ENCODE measurements at places on chromosomes 1 and 21. TPM values are rescaled to one million over a fixed set of nuclear protein-coding genes. Genes with fewer than 3 reads are reported as not detected.

Gene CFHR4
- not detected for total RNA-seq

Gene SLAMF6
- not detected for total RNA-seq

Gene CD5L
- total RNA-seq, result not detected

Gene WDR26
- 42.0 TPM for total RNA-seq

Gene APCS
- total RNA-seq, result not detected

DNA sequence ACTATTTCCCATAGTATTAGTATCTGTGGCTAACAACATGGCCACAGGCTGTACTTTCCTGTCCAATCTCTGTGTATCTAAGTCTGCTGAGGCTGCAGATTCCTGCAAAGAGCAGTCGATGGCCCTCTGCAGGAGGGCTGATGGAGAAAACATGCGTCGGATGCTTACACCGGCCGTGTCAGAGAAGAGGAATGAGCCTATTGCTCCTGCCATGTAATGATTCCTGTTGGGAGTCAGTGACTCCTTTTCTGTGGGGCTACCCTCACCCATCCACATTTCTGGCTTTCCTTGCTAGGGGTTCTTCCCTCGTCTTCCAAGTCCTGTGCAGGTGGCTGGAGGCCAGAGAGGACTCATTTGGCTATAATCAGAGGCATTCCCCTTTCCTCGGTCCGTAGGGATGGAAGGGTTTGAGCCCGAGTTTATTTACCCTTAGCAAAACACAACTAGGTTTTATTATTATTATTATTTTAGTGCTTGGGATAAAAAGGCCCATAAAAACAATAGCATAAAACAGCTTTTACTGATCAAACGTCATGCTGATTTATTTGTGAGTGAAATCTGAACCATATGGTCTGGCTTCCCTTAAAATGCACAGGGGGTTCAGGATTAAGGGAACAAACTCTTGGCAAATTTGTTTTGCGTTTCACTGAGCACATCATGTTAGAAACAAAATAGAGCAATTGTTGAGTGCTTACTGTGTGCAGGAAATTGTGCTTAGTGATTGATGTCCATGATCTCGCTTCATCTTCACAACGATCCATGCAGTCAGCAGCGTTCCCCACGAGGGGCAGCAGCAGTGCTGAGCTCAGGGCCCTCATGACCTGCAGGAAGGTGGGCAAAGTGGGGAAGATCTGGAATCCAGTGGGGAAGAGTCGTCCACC is 70.8 kb downstream of the KIF26B start:
- peaks cover 3% of the 10 kb centered on the region for H3K36me3 ChIP-seq
- peak; percentile 36 for DNase-seq
- H3K27ac ChIP-seq, result peak overlapping the region; percentile 70
- no peak overlapping the region for H3K4me3 ChIP-seq

- no peaks in the 10 kb centered on the region for H3K27me3 ChIP-seq
- H3K36me3 ChIP-seq, result no peaks in the 10 kb centered on the region
- no peak for DNase-seq
- no peak overlapping the region for H3K4me3 ChIP-seq
- H3K27ac ChIP-seq, result no peak overlapping the region
Measured at GRCh38 chr1:38392861-38393260, 346.3 kb upstream of the POU3F1 start.

- H3K4me3 ChIP-seq, result no peak overlapping the region
- no peak overlapping the region for H3K27ac ChIP-seq
- H3K4me1 ChIP-seq, result peaks cover 12% of the 10 kb centered on the region
- H3K27me3 ChIP-seq, result no peaks in the 10 kb centered on the region
- H3K36me3 ChIP-seq, result no peaks in the 10 kb centered on the region
- DNase-seq, result no peak
Measured at GRCh38 chr1:44276901-44277300, 63.6 kb downstream of the DMAP1 start.

- no peak for DNase-seq
- H3K27ac ChIP-seq, result no peak overlapping the region
- no peak overlapping the region for H3K4me3 ChIP-seq
- H3K4me1 ChIP-seq, result no peaks in the 10 kb centered on the region
- no peaks in the 10 kb centered on the region for H3K36me3 ChIP-seq
Measured at GRCh38 chr1:35873243-35873750, 9.7 kb upstream of the AGO1 start.

GRCh38 chr1:207844371-207844770 is 66.6 kb downstream of the CD34 start:
- H3K27ac ChIP-seq, result no peak overlapping the region
- H3K27me3 ChIP-seq, result no peaks in the 10 kb centered on the region
- no peaks in the 10 kb centered on the region for H3K36me3 ChIP-seq
- H3K4me1 ChIP-seq, result no peaks in the 10 kb centered on the region

DNA sequence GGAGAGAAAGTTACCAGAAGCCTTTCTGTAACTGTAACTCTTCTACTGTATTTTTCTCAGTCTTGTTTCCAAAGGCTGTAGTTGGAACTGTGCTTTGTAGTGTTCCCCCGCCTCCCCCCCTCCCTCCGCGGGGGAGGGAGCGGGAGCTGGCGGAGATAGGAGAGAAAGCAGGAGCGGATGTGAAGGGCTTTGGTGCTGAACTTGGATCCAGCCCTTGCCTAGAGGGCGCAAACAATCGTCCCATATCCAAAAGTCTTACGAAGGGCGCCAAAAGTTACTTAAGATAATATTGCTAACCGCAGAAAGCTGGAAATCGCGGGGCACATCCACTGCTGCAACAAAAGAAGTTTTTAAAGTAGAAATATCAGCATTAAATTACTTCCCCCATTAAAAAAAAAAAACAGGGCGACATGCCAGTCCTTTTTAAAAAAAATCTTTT is 2.4 kb upstream of the NFIA start:
- H3K27ac ChIP-seq, result peak overlapping the region; percentile 46
- DNase-seq, result peak; percentile 86
- peaks cover 45% of the 10 kb centered on the region for H3K4me1 ChIP-seq
- peak overlapping the region; percentile 95 for H3K4me3 ChIP-seq
- H3K36me3 ChIP-seq, result no peaks in the 10 kb centered on the region

GRCh38 chr1:204420039-204421004 is 8.7 kb upstream of the PPP1R15B start:
- peaks cover 3% of the 10 kb centered on the region for H3K36me3 ChIP-seq
- peaks cover 17% of the 10 kb centered on the region for H3K4me1 ChIP-seq
- H3K4me3 ChIP-seq, result no peak overlapping the region

- H3K27me3 ChIP-seq, result no peaks in the 10 kb centered on the region
- H3K36me3 ChIP-seq, result no peaks in the 10 kb centered on the region
- no peak for DNase-seq
- H3K27ac ChIP-seq, result no peak overlapping the region
Measured at GRCh38 chr1:160578175-160578524, 1.1 kb downstream of the CD84 start.

GRCh38 chr1:93969371-93969770 is 60.1 kb upstream of the GCLM start:
- no peaks in the 10 kb centered on the region for H3K36me3 ChIP-seq
- no peak for DNase-seq
- no peaks in the 10 kb centered on the region for H3K4me1 ChIP-seq
- no peaks in the 10 kb centered on the region for H3K27me3 ChIP-seq

GRCh38 chr1:232335261-232335660 is 294.7 kb downstream of the SIPA1L2 start:
- peaks cover 25% of the 10 kb centered on the region for H3K4me1 ChIP-seq
- H3K36me3 ChIP-seq, result no peaks in the 10 kb centered on the region
- no peak for DNase-seq
- no peak overlapping the region for H3K4me3 ChIP-seq
- H3K27me3 ChIP-seq, result no peaks in the 10 kb centered on the region

GRCh38 chr1:234605983-234606783 is 3.8 kb downstream of the IRF2BP2 start:
- peak overlapping the region; percentile 98 for H3K27ac ChIP-seq
- peaks cover 26% of the 10 kb centered on the region for H3K4me1 ChIP-seq
- no peaks in the 10 kb centered on the region for H3K27me3 ChIP-seq
- H3K4me3 ChIP-seq, result peak overlapping the region; percentile 95
- DNase-seq, result no peak

DNA sequence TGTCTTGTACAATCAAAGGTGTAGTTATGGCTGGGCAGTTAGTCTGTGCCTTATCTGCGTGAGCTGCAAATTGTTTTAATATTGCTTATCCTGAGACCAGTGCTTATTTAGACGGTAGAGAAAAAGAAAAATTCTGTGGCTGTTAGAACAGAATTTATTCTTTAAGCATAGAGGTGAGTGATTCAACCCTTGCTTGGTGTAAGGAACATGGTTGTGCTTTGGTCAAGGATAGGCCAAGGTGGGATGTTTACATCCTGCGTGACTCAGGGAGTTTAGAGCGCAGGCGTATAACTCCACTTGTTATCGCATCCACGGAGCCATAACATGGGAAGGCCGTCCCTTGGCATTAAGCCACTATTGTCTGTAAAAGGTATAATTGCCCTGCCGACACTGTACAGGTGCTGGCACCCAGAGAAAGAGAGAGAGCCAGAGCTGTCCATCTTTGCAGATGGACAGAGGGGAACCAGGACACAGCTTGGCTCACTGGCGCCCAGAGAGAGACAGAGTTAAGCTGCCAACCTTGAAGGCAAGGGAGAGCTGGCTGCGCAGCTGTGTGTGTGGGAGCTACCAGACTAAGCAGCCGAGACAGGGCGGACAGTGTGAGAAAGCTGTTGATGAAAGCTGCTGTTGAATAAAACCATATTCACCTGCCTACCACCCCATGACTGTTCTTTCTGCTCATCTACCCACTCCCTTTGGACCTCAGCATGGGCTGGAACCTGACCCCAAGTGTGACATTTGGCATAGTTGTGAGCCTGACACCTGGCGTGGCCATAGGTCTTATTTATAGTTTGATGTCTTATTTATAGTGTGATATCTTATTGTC is 200.4 kb downstream of the DYRK1A start:
- H3K27me3 ChIP-seq, result no peaks in the 10 kb centered on the region
- no peak overlapping the region for H3K4me3 ChIP-seq
- H3K36me3 ChIP-seq, result no peaks in the 10 kb centered on the region
- peaks cover 6% of the 10 kb centered on the region for H3K4me1 ChIP-seq
- peak; percentile 55 for DNase-seq

DNA sequence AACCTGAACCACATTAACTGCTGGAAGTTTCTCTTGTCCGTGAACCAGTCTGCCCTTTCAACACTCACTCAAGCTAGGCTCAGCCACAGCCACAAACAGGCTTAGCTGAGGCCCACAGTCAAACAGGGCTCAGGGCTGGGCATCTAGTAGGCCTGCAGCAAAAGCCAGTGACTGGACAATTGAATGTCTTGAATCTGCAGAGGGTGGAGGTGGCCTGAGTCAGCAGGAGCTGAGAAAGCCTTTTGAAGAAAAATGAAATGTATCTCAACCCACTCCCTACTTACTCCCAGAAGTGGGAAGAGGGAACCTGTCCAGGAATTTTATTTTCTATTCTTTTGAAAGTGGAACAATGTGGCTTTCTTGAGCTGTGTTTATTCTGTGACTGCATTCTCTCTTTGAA is 95.4 kb downstream of the PTPRU start:
- no peak for DNase-seq
- H3K4me1 ChIP-seq, result no peaks in the 10 kb centered on the region
- H3K27ac ChIP-seq, result no peak overlapping the region
- H3K36me3 ChIP-seq, result no peaks in the 10 kb centered on the region
- no peak overlapping the region for H3K4me3 ChIP-seq

DNA sequence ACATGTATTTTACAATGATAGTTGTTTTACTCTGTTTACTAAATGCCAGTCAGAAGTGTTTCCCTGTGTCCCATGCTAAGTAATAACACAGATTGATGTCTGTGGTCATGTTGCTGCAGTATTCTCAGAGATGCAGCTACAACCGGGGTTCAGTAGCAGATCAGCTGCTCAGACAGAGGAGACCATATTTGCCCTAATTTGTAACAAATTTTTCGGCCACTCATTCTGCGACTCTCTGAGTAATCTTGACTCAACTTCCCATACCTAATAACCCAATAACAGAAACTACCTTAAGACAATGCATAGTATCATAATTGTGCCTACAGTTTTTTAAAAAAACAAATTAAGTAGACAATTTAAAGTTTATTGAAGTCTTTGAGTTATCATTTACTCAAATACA is 32.6 kb downstream of the NIBAN1 start:
- no peak overlapping the region for H3K4me3 ChIP-seq
- H3K36me3 ChIP-seq, result no peaks in the 10 kb centered on the region
- no peaks in the 10 kb centered on the region for H3K4me1 ChIP-seq

- no peak overlapping the region for H3K4me3 ChIP-seq
- H3K36me3 ChIP-seq, result no peaks in the 10 kb centered on the region
- DNase-seq, result no peak
- H3K27ac ChIP-seq, result no peak overlapping the region
Measured at GRCh38 chr1:170732252-170732588, 68.3 kb downstream of the PRRX1 start.

GRCh38 chr1:43883321-43883720 is 50.3 kb upstream of the ARTN start:
- no peak for DNase-seq
- no peaks in the 10 kb centered on the region for H3K36me3 ChIP-seq
- no peak overlapping the region for H3K4me3 ChIP-seq
- peaks cover 49% of the 10 kb centered on the region for H3K4me1 ChIP-seq

GRCh38 chr1:58881471-58881994 is 97.7 kb upstream of the JUN start:
- no peak overlapping the region for H3K27ac ChIP-seq
- no peak overlapping the region for H3K4me3 ChIP-seq
- H3K27me3 ChIP-seq, result no peaks in the 10 kb centered on the region
- DNase-seq, result no peak

DNA sequence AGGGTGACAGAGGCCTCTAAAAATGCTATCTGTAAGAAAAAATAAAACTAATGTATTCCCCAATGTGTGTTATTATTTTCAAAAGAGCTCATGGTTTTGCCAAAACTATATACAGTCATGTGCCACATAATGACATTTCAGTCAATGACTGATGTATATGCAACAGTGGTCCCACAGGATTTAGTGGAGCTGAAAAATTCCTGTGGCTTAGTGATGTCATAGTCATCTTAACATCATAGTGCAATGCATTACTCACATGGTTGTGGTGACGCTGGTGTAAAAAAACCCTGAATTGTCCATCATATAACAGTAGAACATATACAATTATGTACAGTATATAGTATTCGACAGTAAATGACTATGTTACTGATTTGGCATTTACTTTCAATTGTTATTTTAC is 172.4 kb downstream of the CACNA1E start:
- no peaks in the 10 kb centered on the region for H3K36me3 ChIP-seq
- no peak overlapping the region for H3K4me3 ChIP-seq
- DNase-seq, result no peak
- no peaks in the 10 kb centered on the region for H3K4me1 ChIP-seq
- no peak overlapping the region for H3K27ac ChIP-seq
- H3K27me3 ChIP-seq, result no peaks in the 10 kb centered on the region

DNA sequence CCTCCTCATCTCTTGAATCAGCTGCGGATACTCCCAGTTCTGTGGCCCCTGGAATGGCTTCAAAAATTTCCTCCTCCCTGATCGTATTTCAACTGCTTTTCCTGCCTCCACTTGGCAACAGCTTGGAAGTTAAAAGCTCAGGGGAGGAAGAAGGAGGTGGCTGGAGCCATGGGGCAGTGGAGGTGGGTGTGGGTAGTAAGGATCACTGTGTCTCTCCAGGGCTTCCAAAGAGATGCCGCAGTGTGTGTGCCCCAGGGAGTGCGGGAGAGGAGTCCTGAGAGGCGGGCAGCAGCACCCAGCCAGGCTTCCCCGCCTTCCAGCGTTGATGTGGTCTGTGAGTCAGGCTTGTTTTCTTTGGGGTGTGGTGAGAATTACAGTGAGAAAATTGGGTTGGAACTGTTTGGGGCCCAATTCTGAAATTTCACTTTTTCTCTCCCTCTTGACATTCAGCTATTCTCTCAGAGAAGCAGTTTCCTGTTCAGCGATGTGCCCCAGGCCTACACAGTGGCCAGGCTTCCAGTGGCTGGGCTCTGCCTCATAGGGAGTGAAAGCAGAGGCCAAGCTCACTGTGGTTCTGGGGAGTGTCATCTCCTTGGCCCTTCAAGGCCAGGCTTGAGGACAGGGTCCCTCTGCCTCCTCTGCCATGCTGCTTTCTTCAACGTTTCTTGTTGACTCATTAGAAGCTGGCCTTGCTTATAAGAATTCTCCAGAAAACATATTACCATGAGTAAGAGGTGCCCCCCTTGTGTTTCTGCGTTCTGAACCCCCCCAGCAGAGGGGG is 69.0 kb downstream of the PGM1 start:
- no peak overlapping the region for H3K4me3 ChIP-seq
- H3K36me3 ChIP-seq, result peaks cover 14% of the 10 kb centered on the region
- no peaks in the 10 kb centered on the region for H3K27me3 ChIP-seq
- no peak for DNase-seq

Measured in cardiac muscle cell (in vitro differentiated cells and primary cell).